ENCODE measurements at places on chromosomes 6 and 20.

GRCh38 chr20:44969300-44969894 is 3.1 kb downstream of the STK4 start:
- no peak for DNase-seq

DNA sequence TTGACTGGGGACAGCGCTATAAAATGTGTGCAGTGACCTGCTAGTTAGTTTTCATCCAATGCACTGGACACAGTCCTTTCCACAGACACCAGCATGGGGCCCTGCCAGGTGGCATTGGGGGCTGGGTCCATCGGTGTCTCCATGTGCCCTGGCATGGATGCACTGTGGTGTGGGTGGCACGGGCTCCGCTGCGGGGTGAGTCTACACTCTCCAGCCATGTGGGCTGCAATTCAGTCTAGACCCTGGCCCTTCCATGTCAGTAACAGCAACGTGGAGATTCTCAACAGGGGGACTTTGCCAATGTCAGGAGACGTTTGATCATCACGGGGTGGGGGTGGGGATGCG is 100.0 kb downstream of the RAMACL start:
- no peak for DNase-seq

DNA sequence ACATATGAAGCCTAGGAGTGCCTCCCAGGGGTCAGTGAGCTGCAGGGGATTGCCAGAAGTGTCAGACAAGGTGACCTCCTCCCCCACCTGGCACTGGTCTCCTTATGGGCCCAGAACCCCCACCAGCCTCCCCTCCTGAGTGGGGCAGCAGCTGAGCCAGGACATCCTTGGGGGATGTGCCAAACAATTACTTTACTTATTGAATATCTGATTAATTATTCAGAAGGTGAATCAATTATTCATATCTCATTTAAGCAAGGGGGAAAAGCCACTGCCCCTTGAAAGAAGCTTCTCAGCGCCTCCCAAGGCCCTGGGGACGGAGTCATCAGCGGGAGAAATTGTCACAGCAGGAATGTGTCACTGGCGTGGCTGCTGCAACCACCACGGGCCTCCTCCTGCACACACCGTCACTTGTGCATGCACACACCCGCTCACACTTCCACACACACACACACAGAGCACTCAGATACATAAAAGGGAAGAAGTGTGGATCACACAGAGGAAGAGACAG is 123.4 kb upstream of the MAFB start:
- no peak for DNase-seq

DNA sequence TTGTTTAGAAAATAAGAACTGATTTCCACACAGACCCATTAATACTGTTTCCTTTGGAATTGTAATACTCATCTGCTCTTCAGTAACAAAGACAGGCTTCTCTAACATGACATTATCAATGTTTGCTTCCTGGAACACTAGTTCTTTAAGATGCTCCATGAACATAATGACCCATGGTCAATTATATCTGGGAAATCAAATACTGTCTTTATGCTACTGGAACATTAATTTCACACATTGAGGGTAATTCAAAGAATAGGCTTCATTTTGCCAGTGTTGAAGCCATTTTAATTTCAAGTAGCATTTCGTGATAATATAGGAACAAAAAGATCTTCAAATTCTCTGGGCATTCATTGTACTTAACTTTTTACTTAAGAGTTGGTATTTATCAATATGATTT is 80.9 kb downstream of the OPN5 start:
- no peak for DNase-seq

- DNase-seq, result no peak
Measured at GRCh38 chr6:15472621-15473020, 190.2 kb downstream of the DTNBP1 start.

- no peak for DNase-seq
Measured at GRCh38 chr6:150813993-150814359, 51.5 kb upstream of the MTHFD1L start.

- DNase-seq, result no peak
Measured at GRCh38 chr6:14537030-14537429, 419.5 kb downstream of the CD83 start.

DNA sequence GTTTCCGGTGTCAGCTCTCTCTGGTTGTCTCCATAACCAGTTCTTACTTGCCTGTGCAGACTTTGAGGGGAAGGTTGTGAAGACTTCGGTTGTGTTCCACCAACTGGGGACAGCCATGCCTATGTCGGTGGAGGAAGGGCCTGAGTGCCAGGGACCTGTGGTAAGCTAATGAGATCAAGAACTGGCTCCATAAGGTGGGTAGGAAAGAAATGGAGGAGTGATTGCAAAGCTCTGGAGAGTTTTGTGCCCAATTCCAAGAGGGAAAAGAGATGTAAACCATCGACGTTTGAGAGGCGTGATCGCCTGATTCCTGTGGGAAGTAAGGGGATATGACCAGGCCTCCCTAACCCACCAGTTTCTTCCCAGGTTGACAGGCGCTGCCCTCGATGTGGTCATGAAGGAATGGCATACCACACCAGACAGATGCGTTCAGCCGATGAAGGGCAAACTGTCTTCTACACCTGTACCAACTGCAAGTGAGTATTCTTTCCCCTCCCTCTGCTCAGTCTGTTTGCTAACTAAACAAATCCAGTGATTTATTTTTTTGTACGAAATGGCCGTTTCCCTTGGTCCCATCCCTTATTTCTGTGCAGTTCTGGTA is 893 bp downstream of the POLR1H start:
- no peak for DNase-seq

GRCh38 chr6:167932468-167933276 is 64.8 kb upstream of the KIF25 start:
- DNase-seq, result no peak

DNA sequence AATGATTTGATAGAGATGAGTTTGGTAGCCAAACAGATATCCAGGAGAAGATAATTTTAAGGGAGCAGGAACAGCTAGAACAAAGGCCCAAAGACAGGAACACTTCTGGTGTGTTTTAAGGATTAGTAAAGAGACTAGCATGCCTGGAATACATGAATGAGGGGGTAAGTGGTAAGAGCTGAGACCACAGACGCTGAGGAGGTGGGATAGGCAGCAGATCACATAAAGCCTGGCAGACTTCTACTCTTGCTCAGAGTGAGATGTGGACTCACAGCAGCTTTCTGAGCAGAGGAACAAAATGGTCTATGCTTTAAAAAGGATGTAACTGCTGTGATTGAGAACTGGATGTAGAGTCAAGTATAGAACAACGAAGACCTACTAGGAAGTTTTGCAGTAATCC is 100.1 kb downstream of the EPHA7 start:
- DNase-seq, result no peak

GRCh38 chr6:6008089-6008647 is 1.4 kb upstream of the NRN1 start:
- DNase-seq, result no peak

GRCh38 chr6:165059032-165059431 is 250.4 kb downstream of the C6orf118 start:
- DNase-seq, result no peak

DNA sequence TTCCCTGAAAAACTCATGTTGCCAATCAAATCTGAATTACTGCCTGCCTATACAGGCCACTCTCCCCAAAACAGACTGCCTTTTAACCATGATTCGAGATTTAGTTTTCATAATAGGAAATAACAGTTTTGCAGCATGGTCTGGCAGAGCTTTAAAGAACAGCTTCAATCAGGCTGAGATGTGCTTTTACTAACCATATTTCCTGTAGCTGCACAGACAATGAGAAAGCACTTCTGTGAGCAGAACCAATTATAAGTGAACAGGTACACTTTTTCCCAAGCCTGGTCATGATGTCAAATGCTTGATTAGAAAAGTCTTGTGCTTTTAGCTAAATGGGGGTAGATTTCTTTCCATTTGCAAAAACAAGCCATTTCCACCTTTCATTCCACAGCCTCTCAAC is 108.2 kb downstream of the THEMIS start:
- DNase-seq, result no peak

DNA sequence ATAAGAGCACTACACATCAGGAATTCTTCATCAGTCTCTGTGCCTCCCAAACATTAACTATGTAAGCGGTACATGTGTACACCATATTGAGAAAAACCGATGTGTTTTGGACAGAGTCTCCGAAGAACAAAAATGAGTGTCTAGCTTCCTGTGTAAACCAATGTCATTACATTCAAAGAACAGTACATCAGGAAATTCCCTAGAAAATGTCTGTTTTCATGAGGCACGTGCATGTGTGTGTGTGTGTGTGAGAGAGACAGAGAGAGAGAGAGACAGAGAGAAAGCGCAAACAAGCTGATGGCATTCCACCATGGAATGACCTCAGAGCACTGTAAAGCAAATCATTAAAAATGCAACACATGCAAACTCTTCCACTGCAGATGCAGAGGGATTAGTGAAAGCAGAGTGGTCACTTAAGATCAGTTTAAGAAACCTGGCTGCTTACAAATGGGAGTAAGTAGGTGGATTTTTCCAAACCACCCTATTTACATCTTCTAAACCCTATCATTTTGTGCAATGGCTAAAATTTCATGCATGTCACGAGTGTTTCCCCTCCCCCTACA is 133.9 kb downstream of the HIVEP2 start:
- no peak for DNase-seq

- no peak for DNase-seq
Measured at GRCh38 chr6:99603421-99604165, 3.0 kb upstream of the PRDM13 start.

DNA sequence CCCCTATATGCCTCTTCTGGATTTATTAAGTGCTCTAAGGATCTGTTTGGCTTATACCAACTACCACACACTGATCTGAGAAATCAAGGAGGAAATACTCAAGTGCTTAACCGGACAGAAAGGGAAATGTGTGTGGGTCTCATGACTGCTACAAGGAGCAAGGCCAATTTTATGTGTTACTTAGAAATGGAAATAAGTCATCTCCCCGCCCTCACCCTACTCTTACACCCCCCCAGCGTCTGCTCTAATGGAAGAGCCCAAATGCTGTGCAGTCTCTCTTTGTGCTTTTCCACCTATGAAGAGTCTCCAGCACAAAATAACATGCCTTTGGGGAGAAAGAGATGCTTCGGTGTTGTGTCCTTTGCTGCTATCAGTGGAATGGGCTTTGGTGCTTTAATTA is 428.8 kb upstream of the ARID1B start:
- DNase-seq, result no peak

- no peak for DNase-seq
Measured at GRCh38 chr6:127894051-127894450, 6.8 kb downstream of the THEMIS start.

- no peak for DNase-seq
Measured at GRCh38 chr6:112980676-112981075, 633.5 kb downstream of the RFPL4B start.

DNA sequence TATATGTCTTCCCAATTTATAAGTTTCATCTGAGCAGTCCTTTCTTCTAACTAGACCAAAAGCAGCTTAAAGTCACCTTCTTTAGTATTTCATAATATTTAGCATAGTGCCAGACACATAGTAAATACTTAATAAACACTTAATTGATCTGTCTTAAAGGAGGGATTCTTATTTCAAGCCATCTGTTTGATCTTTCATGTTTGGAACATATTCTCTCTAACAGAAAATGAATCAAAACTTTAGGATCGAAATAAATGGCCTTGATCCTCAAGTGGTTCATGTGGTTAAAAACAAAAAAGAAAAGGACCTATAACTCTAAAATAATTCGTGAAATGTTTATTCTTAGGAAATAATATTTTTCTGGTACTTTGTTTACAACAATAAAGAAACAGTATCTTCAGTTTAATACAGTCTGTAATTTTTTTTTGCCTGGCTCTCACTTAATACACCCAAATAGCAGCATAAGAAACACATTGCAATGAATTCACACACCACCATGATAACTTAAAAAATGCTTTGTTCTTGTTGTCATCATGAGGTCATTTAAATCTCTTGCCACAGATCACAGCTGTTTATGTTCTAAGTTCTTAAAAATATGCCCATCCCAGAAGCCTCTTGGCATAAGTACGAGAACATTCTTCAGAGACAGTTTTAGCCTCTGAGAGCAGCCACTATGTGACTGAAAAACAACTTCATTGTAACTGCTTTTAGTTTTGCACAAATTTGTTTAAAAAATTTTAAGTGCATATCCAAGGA is 48.1 kb downstream of the ESF1 start:
- DNase-seq, result no peak

GRCh38 chr20:40536808-40537207 is 152.2 kb downstream of the MAFB start:
- no peak for DNase-seq

- no peak for DNase-seq
Measured at GRCh38 chr6:12769556-12770256, 53.1 kb downstream of the PHACTR1 start.

DNA sequence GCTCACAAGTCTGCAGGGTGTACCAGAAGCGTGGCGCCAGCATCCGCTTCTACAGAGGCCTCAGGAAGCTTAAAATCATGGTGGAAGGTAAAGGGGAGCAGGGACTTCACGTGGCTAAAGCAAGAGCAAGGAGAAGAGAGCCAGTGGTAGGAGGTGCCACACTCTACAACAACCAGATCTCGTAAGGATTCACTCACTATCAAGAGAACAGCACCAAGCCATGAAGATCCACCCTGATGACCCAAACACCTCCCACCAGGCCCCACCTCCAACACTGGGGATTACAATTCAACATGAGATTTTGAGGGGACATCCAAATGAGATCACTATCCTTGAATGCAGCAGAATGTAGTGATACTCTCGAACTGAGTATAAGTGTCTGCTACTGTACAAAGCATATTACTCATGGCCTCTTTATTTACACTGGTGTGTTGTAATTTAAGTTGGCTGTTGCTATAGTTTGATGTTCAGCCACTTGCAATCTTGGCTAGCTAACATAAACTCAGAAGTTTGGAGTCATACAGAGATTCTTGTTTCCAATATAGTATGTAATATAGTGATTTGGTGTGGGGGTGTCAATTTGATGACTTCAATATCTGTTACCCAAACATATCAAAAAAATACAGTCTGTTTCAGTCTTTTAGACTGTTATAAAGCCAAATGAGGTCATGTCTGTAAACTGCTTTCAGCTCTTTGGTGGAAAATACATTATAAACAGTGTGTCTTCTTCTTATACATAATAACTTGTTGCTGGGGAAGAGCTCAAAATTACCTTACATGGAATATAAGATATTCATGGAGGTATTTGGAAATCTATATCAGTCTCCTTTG is 39.4 kb upstream of the MYLIP start:
- no peak for DNase-seq

GRCh38 chr6:6966569-6966968 is 141.2 kb upstream of the RREB1 start:
- DNase-seq, result no peak

Measured in stimulated activated CD8-positive, alpha-beta memory T cell treated with anti-CD3 and anti-CD28 coated beads, Interleukin-15, amount 100 ng/mL, for 24 hours (primary cell).